ENCODE measurements at places on chromosomes 5 and 9.

GRCh38 chr5:132116072-132116471 lies 42.5 kb downstream of the CSF2 start:
- no peak for ATAC-seq

GRCh38 chr5:52886206-52886605 lies 98.5 kb downstream of the ITGA1 start:
- no peak for ATAC-seq

DNA sequence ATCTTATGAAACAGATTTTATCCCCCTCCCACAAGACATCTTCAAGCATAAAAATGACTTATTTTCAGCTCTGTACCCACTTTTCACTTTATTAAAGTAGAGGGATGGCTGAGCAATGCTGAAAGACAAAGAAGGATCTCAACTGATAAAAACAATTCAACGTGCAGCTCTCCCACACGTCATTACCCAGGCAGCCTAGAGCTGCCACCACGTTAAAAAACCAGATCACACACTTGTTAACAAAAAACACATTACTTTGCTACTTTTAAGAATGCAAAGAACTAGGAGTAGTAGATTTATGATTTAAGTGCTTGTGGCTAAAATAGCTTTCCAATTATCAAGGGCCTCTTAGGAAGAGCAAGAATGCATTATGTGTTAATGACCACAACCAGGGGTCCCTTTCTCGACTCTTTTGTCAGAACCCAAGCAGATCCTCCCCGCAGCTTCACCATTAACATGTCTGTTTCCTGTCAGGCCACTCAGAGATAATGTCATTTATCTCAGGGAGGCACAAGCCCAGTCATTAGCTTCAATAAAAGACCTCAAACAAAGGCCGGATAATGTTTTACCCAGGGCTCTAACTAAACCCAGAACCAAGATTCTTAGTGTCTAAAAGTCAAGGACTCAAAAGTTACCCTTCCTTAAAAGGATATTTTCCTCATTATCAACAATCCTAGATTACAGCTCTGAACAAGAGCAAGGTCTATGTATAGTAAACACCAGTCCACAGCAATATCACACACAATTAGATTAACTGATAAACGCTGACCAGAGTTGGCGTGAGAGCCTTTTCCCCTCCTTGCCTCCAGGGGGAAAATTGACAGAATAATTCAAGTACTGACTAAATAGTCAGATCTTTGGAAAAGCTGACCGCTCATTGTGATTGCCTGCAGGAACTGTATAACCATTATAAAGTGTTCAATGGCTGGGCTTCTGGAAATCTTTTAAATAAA lies 7.5 kb downstream of the ZNF608 start:
- no peak for ATAC-seq

DNA sequence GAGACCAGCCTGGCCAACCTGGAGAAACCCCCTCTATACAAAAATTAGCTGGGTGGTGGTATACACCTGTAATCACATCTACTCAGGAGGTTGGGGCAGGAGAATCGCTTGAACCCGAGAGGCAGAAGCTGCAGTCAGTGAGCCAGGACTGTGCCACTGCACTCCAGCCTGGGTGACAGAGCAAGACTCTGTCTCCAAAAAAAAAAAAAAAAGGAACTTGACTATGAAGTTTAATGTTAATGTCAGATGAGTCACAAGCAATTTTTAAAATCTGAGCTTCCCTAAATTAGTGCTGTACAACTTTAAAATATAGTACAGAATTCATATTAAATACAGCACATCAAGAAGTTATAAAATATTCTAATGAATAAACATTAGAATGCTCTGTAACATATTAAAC lies 1.5 kb downstream of the MEIKIN start:
- ATAC-seq = no peak

GRCh38 chr5:132486318-132487094 lies 4.1 kb downstream of the IRF1 start:
- ATAC-seq = no peak

- no peak for ATAC-seq
Measured at GRCh38 chr5:87002485-87002884, 265.2 kb upstream of the RASA1 start.

DNA sequence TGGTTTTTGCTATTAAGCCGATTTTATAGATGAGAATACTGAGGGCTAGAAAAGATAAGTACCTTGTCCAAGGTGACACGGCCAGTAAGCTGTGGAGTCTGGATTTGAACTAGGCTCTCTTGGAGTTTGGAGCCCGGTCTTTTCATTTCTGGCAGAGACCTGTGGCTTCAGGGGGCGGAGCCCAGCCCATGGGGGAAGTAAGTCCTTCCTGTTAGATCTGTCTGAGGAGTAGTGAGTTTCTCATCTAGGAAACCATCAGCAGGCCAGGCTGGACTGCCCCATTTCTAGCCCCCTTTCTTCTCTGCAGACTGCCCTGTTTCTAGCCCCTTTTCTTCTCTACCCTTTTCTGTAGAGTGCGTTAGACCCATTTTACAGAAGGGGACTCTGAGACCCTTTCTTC lies 521 bp upstream of the PTGS1 start:
- ATAC-seq = peak; percentile 58

DNA sequence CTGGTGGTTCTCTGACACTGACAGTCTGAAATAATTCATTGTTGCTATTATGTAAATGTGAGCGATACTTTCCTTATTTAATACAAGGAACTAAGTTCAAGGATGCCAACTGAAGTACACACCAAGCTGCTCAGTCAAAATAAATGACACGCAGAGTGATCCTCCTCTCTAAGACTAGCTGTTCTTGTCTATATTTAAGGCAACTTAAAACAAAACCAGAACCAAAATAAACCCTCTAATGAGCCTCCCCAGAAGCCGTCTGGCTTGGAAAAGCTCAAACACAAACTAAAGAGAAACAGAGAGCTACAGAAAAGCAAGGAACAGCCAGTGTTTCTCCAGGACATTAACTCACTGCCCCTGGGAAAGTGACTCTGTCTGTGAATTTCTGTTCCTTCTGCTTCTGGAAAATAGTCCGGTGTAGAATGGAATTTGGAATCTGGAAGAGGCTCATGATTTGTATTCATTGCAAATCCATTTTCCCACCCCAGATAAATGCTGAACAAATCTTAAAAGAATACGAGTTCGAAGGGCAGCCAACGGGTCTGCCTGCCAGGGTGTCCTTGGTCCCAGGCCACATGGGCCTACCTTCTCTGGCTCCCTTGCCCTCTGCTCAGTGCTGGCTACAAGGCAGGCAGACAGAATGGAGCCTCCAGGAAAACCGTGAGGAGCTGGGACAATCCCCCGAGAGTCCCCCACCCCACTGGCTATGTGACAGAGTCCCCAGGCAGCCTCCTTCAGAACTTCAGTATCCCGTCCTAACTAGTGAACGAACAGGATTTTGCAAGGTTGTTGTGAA lies 14.8 kb downstream of the GGTA1 start:
- ATAC-seq = no peak

DNA sequence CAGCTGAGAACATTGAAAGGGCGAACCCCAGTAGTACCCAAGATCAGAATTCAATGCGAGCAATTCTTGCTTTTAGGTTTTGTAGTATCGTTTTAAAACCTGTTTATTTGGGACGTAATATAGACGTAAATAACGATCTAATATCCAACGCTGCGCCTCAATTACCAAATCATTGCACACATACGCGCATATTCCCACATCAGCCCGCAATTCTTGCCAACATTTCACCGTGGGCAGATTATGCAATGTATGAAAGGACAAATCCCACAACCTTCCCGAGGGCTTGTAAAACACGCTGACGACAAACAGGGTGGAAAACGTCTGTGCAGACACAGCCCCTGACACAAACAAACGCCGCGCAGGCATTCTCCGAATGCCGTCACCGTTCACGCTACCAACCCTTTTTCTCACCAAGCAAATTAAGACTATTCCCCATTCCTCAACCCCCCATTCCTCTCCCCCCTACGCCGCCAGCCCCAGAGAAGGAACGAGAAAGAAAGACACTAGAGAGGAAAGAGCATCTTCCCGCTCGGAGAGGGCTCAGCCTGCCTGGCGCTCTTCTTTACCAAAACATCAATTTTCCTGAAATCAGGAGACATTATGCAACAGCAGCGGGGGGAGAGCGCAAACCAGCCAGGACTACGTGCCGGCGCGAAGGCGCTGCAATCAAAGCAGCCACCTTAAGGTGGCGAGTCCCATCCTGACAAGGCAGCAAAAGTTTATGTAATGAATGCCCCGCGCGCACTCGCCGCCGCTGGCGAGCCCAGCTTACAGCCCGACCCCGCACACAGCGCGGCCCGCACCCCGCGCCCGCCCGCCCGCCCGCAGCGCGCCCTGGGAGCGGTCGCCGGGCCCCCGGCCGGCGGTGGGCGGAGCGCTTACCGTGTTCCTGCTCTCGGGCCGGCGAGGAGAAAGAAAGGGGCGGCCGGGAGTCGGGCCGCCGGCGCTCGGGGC lies 597 bp downstream of the NFIL3 start:
- ATAC-seq = peak; percentile 51

All from stimulated activated memory B cell treated with anti-CD40 and anti-IgM and Interleukin-4, amounts not matched to agents 10 μg/mL and 1 μg/mL and 100 μg/mL, for 72 hours (primary cell).